Endodermal cell (in vitro differentiated cells): ENCODE measurements at places on chromosomes 1 and 21.

GRCh38 chr1:210748796-210749195 is 385.2 kb downstream of the KCNH1 start:
- DNase-seq, result no peak

GRCh38 chr1:205975387-205975998 is 27.7 kb downstream of the RAB7B start:
- no peak for DNase-seq

DNA sequence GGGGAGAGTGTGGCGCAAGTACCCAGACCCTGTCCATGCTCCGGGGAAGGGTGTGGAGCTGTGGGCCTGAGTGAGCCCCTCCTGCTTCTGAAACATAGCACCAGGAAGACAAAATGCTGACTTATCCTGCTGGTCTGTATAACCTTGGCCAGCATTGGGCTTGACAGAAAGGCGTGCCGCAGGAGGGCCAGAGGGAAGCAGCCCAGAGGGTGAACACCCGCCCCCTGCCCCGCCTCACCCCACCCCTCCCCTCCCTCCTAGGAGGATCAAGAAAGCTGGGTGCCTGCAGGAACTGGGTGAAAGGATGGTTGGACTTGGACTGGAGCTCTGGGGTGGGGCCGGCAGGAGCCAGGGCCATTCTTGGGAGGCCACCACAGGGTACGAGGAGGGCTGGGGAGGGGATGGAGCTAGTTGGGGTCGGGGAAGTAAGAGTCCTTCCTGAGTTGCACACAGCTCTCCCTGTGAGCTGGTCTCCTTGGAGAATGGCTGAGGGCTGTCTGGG is 27.1 kb downstream of the PTPRF start:
- DNase-seq, result peak; percentile 70

- DNase-seq, result no peak
These were observed 100.7 kb upstream of the KIF26B start for GRCh38 chr1:245054105-245054504.

- DNase-seq, result peak; percentile 88
These were observed 18.3 kb downstream of the S100A11 start for GRCh38 chr1:152018537-152018936.

- DNase-seq, result no peak
These were observed 10.9 kb downstream of the SLC41A1 start for GRCh38 chr1:205802060-205802459.

DNA sequence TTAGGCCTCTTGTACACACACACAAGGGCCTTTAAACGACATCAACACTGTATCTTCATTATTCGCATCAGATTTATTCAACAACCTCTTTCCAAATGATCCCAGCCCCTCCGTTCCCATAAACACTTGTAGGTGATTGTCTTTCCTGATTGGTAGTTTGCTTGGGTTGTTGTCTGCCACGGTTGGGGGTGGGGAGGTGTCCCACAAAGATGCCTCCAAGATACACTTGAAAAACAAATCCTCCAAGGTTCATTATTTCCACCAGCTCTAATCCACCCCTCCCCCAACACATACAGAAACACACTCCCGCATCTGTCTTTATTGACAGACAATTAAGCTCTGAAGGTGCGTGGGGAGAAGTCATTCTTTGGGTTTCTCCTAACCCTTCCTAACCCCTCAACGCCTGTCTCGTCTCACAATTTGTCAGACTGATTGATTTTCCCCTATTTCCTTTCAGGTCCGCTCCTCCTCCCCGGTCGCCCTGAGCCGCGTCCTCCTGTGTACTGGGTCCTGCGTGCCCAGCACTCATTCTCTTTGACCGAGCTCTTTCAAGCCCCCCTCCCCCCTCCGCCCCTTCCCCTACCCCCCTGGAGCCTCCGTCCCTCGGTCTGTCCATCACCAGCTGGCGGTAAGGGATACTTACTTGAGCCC is 1.4 kb downstream of the WDR26 start:
- peak; percentile 59 for DNase-seq

DNA sequence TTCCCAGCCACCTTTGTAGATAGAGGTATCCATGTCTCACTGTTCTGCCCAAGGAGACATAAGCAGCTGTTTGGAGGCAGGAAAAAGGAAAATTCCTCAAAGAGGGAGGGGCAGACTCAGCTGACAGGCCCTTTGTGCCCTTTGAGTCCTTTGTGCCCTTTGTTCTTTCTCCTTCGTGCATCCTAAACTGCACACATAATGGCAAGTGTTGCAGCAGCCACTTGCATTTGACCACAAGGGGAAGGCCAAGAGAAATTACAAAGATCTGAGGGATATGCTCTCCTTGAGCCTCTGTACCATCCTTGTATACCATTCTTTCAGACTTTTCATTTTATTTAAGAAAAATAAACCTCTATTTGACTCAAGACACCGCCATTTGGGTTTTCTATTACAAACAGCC is 71.8 kb upstream of the PKN2 start:
- no peak for DNase-seq

GRCh38 chr1:168783458-168784210 is 54.6 kb upstream of the DPT start:
- no peak for DNase-seq

DNA sequence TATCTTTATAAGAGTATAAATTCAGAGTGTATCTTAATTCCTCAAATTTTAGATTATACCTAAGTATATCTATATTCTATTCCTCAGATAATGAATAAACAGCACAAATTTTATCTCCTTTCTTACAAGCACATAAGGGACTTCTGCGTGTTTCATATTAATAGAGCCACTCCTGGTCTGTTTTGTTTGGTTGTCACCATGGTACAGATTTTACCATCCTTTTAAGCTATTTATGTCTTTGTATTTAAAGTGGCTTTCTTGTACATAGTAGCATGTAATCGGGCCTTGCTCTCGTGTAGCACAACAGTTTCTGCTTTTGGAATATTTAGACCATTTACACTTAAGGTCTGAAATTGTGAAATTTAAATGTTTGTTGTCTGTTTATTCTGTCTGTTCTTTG is 52.6 kb upstream of the SLC35A3 start:
- DNase-seq, result no peak

- DNase-seq, result no peak
These were observed 16.5 kb upstream of the IFFO2 start for GRCh38 chr1:18972991-18973390.

DNA sequence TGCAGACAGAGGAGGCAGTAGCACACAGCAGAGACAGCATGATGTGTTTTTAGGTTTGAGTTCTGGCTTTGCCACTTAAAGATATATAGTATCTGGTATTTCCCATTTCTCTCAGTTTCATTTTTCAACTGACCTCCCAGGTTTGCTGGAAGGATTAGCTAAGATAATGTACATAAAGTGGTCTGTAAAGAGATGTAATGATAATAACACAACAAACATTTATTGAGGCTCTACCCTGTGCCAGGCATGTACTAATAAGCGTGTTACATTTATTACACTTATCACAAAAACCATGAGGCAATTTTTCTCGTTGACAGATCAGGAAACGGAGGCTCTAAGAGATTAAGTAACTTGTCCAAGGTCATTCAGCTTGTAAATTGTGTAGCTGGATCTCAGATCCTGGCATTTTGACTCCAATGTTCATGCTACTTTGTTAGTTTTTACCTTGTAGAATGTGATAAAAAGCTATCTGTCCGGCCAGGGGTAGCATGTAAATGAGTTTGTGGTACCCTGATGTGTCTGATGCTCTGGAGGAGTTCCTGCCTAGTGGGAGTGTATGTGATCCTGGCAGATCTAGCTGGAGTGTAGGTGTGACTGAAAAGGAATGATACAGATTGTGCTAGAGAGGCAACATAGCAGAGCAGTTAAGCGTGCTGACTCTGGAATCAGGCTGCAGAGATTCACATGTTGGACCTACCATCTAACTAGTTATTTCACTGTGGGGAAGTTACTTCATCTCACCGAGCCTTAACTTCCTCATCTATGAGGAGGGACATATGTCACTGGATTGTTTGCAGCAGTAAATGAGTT is 146.6 kb downstream of the VPS13D start:
- no peak for DNase-seq

DNA sequence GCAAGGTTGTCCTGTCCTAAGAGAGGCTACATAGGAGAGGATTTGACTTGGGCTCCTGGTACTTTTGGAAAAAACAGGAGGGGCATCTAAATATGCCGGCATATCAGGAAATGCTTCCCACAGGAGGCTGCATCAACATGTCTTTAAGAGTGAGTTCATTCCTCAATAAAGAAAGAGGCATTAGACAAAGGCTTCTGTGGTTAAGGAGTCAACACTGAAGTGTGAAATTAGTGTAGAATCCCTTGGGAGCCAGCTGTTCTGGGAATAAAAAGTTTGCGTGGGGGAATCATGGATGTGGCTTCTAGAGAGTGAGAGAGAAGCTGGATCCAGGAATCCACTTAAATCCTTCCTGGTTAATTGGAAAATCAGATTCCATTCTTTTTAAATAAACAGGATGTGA is 69.5 kb downstream of the DNM3 start:
- no peak for DNase-seq
